CD4-positive, alpha-beta memory T cell (primary cell): ENCODE measurements at places on chromosomes 5 and 9.

DNA sequence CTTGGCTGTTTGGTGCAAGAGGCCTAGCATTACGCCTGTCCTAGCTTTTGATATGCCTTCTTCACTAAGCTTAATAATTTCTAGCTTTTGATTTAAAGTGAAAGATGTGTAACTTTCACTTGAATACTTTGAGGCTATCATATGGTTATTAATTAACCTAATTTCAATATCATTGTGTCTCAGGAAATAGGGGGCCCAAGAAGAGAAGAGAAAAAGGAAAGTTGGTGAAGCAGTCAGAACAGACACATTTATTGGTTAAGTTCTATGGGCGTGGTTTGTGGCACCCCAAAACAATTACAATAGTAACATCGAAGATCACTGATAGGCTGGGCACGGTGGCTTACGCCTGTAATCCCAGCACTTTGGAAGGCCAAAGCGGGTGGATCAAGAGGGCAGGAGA is 40.9 kb upstream of the F2RL2 start:
- DNase-seq, result no peak

DNA sequence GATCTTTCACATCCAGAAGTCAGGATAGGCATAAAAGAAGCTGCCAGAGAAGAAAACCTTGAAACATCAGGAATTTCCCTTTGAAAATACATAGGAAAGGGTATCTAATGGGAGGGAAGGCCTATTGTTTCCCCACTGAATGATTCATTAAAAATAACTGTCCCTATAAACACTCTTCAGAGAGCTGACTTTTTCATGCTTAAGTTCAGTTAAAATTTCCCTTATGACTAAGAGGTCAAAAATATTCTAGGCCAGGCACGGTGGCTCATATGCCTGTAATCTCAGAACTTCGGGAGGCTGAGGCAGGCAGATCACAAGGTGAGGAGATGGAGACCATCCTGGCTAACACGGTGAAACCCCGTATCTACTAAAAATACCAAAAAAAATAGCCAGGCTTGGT is 499.5 kb downstream of the ENC1 start:
- no peak for DNase-seq

- DNase-seq, result no peak
These were observed 41.7 kb downstream of the KCNV2 start for GRCh38 chr9:2758898-2759510.

GRCh38 chr9:83197591-83197990 is 134.6 kb upstream of the RASEF start:
- no peak for DNase-seq

DNA sequence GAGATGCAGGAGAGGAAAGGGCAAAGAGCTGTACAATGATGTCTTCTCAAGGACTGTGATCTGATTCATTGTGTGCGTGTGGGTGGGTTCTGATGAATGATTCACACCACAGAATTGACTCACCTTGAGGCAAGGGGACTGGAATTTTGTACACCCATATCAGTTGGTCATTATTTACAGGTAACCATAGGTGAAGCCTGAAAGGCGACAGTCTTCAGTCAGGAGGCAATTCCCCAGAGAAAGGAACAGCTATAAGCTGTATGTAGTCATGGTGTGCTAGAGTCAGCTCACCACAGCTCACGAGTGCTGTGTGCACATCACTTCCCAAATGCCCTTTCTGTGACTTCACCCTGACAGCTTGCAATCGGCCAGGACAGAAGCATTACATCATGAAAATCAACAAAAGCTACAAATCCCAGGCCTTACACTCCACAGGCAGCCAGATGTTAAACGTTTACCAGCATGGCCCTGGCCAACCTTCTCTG is 87.6 kb upstream of the RPS23 start:
- no peak for DNase-seq

DNA sequence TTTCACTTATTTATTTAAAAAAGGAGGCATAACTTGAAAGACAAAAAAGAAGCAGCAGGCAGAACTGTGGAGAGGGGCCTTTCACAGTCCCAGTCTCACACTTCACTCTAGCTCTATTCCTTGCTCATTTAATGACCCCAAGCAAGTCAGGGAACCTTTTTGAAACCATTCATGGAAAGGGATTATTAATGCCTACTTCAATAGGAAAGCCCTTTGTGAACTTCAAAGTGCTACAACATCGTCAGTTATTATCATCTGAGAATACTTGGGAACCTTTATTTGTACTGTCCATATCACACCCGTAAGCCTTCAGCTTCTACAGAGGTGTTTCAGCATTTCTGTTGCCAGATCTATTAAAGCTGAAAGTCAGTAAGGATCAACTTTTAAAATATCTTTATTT is 320.2 kb downstream of the TMEM161B start:
- DNase-seq, result no peak

- no peak for DNase-seq
These were observed 336.7 kb downstream of the FAM170A start for GRCh38 chr5:119966028-119966427.

GRCh38 chr5:25285136-25285535 is 640.4 kb upstream of the CDH10 start:
- no peak for DNase-seq

- DNase-seq, result no peak
These were observed 11.3 kb downstream of the RALGPS1 start for GRCh38 chr9:126925876-126926275.

GRCh38 chr5:88674356-88675167 is 208.4 kb downstream of the MEF2C start:
- no peak for DNase-seq

DNA sequence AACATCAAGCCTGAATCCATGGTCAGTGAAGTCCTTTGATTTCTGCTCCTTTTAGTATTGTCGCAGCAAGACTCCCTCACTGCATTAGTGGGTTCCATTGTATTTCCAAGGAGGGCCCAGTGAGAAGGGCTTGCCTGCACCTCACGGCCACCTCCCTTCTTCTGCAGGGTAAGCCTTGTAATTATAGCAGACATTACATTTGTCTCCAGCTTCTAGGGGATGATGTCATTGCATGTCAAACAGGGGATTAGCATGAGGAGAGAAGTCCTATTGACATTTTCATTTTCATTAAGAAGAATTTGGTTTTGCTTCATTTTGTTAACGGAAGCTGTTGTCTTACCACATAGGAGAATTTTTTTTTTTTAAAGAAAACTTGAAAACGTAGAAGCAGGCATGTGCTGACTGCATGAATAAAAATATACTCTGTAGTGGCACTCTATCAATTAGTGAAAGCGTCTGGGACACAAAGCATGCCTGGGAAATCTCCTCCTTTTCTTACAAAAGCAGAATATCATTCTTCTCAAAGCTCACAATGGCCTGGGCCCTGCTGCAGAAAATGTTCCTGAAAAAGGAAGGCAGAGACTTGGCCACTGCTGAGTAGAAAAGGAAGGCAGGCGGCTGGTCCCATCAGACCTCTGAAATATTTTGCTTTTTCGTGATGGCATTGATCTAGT is 27.1 kb downstream of the MAP1B start:
- no peak for DNase-seq

DNA sequence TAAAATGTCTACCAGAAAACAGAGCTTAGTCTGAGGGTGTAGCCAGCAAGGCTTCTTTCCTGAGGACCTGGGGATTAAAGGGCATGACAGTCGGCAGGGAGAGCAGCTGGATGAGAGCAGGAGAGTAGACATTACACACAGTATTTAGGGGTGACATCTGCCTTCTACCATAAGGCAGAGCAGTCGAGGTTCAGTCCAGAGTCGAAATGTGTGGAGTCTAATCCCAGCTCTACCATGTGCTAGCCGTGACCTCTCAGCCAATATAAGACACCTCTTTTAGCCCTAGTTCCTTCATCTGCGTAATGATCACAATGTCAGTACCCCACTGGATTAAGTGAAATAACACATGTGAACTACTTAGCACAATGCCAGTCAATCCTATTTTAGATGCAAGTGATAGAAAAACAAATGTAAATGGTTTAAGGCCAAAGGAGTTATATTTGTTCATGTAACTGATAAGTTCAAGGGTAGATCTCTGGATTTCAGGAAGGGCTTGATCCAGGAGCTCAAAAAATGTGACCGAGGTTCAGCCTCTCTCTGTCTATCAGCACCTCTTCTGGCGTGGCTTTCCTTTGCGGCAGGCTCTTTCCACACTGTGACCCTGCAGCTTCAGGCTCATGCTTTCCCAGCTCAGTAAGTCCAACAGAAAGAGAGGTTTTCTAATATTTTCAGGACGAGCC is 16.2 kb upstream of the CPLX2 start:
- DNase-seq, result no peak
